Effector CD8-positive, alpha-beta T cell (primary cell): ENCODE measurements at places on chromosomes 6 and 20.

- no peak for DNase-seq
These were observed 188.3 kb upstream of the MARCKS start for GRCh38 chr6:113668641-113669408.

DNA sequence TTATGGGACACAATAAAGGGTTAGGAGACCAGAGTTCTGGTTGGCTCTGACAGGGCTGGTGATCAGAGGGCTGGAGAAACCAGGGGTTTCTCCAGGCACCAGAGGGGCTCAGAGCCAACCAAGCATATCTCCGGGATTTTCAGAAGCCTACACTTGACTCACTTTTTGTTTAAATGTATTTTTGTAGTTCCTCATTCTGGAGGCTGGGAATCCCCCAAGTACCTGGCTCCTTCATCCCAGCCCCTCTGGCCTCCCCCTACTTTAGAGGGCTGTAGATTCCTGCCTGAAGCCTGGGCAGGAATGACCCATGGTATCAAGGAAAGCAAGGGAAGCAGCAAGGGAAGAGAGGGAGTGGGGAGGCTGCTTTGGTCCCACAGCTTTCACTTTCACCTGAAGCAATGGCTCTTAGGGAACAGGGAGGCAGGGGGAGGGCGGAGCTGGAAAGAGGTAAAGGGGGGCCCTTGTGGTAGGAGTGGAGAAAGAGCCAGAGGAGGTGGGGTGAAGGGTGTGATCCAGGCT is 973 bp downstream of the CD40 start:
- no peak for DNase-seq

DNA sequence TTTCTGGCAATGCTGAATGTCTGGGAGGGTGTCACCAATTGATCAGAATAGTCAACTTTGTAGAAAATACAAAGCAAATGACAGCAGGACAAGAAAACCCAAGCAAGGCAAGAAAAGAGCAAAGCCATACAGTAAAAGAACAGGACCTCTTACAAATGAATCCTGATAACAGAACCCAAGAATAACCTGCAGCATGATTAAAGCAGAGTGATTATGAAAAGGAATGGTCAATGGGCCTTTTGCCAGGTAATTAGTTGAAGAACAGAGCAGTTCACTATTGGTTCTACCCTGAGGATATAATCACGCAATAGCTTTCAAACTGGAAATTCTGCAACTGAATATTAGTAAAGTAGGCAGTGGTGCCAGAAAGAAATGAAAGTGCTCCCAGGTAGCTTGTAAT is 319.8 kb downstream of the FRK start:
- DNase-seq, result no peak

DNA sequence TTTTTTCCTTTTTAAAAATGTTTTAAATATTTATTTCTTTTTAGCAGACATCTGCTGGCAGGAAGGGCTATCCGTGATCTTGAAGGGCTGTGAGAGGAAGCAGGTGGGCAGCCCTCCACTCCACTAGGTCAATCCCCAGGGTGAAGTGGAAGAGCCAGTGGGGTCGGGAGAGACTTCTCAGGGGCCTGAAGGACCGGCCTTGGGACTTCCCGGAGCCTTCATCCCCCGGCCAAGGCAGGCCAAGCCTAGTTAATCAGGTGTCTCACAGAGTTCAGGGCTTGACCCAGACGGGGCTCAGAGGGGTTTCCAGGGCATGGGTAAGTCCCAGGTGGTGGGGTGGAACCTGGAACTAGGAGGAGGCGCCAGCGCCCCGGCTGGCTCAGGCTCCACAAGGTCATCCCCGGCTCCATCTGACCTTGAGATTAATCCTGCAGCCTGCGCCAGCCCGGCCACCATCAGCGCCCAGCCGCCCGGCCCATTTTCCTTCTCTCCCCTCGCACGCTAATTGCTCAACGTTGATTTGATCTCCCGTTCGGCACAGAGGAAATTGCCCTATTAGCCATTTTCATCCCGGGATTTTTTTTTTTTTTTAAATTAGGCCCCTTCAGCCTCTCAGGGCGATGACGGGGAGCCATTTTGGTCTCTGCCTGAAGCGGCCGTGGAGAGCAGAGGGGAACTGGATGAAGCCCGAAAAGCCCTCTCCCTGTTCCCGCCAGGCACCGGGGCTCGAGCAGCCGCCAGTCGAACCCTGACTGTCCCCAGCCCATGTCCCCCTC is 44.4 kb downstream of the MDFI start:
- DNase-seq, result no peak

GRCh38 chr6:108609276-108609769 is 48.6 kb downstream of the FOXO3 start:
- DNase-seq, result no peak

DNA sequence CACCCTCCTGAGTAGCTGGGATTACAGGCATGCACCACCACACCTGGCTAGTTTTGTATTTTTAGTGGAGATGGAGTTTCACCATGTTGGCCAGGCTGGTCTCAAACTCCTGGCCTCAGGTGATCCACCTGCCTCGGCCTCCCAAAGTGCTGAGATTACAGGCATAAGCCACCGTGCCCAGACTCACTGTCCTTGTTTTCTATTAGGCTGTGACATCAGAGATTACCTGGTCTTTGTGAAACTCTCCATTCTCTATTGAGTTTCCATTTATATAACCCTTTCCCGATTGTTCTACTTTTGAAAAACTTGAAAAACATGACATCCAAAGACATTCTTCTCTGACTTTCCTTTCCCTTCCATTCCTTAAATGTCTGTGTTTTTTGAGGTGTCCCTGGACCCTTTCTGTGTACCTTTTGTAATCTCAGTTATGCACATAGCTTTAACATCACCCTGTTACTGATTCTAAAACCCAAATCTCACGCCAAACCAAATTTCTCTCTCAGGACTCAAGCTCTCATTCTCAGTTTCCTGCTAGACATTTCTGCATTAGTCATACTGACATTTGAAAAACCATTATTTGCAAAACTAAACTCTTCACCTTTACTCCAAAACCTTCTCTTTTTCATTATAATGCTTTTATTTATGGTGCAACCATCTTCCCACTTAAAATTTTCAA is 137.0 kb downstream of the KHDC1L start:
- DNase-seq, result no peak

GRCh38 chr6:143276436-143276835 is 174.1 kb downstream of the ADAT2 start:
- DNase-seq, result no peak

DNA sequence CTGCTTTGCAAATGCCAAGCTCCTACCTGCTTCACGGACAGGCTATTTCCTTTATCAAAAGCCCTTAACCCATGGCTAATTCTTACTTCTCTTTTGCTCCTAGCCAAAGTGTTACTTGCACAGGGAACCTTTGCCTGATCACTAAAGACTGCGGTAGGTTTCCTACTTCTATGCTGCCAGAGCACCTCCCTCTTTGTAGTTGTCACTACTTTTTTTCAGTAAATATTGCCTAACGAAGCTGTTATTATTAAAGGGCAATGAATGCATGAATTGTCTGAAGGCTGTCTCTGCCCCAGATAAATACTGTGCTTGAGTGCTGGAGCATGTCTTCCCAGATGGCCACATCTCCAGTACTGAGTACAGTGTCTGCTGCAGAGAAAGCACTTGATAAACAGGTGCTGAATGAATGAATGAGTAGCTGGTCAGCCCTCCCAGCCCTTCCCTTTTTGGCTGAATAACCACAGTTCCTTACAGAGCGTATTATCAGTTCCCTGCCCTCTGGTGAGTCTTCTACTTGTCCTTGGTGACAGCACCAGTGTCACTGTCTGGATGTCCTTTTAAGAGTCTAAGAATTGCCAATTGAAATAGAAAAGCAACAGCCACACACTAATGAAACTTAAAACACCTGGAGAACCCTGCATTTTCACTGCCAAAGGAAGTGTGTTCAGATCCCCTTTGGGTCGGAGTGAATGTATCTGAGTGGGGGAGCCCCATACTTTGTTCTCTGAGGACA is 73.6 kb upstream of the TRAF3IP2 start:
- DNase-seq, result no peak

DNA sequence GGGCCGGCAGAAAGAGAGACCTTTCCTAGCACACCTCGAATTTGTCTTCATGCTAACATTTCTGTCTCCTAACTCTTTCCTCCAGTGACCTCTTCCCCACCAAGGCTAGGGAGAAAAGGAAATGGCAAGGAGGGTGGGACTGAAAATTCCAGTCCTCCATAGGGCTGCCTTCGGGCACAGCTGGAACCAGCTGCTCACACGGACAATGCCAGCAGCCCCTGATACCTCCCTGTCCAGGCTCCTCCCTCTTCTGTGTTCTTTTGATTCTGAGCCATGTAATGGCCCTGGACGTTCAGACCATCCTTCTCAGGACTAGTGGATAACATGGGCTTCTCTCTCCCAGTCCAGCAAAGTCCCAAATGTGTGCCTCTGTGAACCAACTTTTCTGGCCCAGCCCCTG is 29.1 kb upstream of the PHACTR3 start:
- no peak for DNase-seq

GRCh38 chr20:16191496-16191895 is 381.8 kb downstream of the KIF16B start:
- no peak for DNase-seq

- no peak for DNase-seq
These were observed 158.8 kb downstream of the DLL1 start for GRCh38 chr6:170132011-170132521.

GRCh38 chr6:130027948-130028347 is 9.6 kb downstream of the L3MBTL3 start:
- DNase-seq, result no peak

DNA sequence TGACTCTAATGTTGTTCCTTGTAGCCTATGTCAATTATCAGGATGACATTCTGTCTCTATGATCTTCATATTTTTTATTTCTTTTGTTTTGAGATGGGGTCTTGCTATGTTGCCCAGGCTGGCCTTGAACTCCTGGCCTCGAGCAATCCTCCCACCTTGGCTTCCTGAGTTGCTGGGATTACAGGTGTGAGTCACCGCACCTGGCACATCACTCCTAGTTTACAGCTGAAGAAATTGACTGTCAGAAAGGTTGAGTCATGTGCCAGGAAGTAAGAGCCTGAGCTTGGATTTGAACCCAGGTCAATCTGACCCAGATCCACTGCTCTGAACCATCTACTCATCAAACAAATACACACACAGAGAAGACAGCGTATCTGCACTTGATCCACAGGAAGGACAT is 14.4 kb downstream of the PPP1R3G start:
- no peak for DNase-seq

- DNase-seq, result no peak
These were observed 83.6 kb downstream of the SCAND1 start for GRCh38 chr20:35870541-35871258.

DNA sequence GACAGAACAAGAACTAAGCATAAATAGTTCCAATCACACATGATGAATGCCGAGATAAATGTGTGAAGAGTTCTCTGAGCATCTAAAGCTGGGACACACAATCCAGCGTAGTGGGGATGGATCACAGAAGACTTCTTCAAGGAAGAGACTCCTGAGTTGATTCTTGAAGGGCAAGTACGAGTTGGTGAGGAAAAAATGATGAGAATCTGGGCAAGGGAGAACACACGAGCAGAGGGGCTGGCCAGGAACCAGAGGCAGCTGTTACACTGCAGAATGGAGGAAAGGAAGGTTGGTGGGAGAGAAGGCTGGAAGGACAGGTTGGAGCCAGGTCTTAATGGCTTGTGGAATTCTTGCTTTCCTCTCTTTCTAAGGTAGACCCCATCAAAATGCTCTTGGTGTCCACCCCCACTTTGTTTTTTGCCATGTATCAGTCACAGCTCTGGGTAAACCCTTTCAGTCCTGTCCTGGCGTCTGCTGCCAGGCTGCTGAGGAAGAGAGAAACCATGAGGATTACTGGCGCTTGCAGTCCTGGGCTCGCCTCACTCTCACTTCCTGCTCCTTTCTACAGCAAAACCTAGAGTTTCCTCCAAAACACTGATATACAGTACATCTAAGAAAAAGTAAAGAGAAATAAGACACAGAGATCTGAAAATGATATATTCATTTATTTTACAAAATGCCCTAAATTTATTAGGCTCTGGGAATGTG is 127.6 kb upstream of the FAM184A start:
- no peak for DNase-seq

GRCh38 chr20:19940988-19941460 is 76.1 kb upstream of the NAA20 start:
- no peak for DNase-seq

GRCh38 chr6:81933089-81933488 is 180.6 kb upstream of the TENT5A start:
- no peak for DNase-seq

GRCh38 chr6:127392301-127392700 is 48.9 kb upstream of the ECHDC1 start:
- no peak for DNase-seq

DNA sequence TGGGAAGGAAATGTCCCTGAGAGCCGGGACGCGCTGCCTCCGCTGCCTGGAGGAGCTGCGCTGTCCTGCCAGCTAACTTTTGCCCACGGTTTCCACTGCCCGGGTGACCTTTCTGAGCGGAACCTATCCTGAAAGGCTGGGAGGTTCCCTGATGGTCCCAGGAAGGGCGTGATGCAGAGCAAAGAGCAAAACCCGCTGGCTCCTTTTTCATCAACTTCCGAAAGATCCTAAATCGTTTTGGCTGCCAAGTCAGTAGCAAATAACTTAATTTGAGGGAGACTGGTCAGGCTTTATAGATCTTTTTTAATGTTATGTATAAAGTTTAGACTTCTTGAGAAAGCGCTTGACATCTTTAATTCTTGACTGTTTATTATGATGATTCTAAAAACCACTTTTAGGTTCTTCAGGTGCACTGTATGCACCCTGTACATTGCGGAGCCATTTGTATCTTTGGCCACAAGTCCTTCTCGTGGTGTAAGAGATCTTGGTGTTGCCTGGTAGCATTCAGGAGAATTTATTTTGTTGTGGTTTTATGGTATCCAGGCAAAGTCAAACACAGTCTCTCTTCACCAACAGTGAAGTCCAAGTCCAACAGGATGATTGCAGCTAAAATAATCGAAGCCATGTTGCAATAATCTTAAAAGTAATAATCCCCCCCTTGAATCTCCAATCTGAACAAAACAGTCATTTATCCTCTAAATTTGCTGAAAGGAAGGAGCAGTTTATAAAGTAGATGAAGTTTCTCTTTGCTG is at the start of gene SYNE1:
SYNE1 (minus strand) TSS at position 67 of the 752 bp plus-strand sequence. CDS start 9,031 bp downstream, outside the sequence.
- DNase-seq, result no peak

DNA sequence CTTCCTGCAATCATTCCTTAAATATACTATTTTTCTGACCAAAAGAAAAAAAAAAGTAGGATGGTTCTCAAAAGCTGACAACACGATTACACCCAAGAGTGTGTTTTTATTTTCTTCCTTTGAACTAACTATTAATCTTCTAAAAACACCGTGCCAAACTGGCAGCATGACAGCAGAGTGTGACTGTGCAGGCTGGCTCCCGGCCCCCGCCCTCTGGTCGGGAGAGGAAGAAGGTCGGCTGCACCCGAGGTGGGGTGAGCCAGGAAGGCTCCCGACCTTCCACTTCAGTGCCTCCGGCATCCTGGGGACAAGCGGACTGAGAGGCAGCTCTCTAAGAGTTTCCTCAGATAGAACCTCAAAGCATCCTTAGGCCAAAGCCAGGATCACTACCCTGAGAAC is 29.2 kb downstream of the SLC22A23 start:
- no peak for DNase-seq

- DNase-seq, result no peak
These were observed 187.6 kb downstream of the JARID2 start for GRCh38 chr6:15433511-15433861.

DNA sequence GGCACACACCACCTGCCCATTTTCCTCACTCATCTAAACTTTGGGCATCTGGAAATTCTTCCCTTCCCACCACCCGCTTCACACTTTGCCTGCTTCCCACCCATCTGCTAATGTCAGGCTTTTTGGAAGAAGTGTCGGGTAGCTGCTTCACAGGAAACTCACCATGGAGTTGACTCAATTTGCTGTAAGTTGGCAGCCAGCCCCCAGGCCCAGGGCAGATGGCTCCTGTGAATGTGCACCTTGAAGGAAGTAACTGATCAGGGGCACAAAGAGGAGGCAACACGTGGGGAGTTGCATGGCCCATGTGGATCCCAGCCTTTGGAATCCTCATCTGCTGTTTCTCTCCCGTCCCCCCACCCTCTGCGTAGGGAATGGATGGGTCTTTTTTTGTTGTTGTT is 87.3 kb downstream of the PPP1R14C start:
- DNase-seq, result no peak
